Cardiac muscle cell (in vitro differentiated cells and primary cell): ENCODE measurements at places on chromosomes 12 and 14. TPM values are rescaled to one million over a fixed set of nuclear protein-coding genes. Genes with fewer than 3 reads are reported as not detected.

The TAS2R42 gene
- total RNA-seq: not detected in 2 replicates

DNA sequence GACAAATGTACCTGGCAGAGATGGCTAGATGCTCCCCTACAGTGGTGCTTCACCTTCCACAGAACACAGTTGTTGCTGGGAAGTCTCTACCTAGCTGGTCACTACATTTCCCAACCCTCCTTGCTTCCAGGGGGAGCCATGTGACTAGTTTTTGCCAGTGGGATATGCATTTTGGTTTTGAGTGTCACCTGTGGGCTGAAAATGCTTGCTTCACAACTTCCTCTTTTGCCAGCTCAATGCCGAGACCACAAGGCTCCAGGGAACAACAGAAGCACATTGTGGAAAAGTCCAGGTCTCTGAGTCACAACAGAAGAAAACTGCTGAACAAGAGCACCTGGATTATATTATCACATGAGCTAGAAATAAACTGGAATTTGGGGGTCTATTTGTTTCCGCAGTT is 48.5 kb upstream of the ARHGAP5 start:
- DNase-seq: peak; percentile 55

GRCh38 chr12:6123258-6123657 is 1.2 kb downstream of the VWF start:
- no peak for DNase-seq

DNA sequence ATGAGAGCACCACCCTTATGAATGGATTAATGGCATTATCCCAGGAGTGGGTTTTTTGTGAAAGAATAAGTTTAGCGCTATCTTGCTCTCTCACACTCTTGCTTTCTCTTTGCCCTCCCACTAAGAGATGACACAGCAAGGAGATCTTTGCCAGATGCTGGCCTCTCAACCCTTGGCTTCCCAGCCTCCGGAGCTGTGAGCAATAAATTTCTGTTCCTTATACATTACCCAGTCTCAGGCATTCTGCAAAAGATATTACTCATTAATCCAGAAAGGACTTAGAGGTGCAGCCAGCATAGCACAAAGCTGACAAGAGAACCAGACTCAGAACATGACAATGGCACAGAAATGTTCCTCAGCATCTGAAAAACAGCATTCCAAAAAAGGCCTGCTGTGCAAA is 190.6 kb downstream of the ITPR2 start:
- DNase-seq: peak; percentile 13

DNA sequence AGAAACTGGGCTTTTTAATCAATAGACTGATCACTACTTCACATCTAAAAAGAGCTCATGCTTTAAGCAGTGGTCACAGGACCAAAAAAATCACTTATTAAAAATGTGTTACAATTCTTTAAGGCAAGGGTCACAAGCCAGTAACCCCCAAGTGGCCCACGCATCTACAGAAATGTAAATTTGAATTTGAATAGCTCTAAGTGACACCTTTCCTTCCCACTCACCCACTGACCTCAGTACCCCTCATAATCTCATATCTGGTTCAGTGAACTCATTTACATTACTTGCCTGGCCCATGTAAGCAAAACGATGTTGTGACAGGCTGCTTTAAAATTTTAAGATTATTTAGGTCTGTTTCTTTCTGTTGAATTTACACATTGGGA is 27.4 kb downstream of the NELL2 start:
- no peak for DNase-seq

DNA sequence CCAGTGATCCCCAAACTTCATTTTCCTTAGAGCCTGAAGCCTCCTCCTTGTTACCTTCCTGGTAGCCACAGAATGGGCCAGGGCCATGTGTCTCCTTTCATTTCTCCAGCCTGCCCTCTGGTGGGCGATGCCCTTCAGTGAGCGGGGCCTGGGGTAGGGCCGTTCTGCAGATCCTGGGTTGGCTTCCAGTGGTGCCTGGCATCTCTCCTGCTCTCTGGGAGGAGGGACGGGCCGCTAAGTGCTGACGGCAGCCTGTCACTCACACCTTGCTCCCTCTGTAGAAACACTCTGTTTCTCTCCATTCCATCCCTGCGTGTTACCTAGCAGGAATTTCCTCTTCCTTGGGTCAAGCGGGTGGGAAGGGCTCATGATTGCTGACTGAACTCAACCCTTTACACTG is 232.1 kb downstream of the CACNA1C start:
- DNase-seq: peak; percentile 91

GRCh38 chr14:34539407-34540180 is at the start of gene EAPP:
EAPP (minus strand) TSS chr14:34539701; CDS start chr14:34539628, 73 bp downstream.
- DNase-seq: peak; percentile 98

DNA sequence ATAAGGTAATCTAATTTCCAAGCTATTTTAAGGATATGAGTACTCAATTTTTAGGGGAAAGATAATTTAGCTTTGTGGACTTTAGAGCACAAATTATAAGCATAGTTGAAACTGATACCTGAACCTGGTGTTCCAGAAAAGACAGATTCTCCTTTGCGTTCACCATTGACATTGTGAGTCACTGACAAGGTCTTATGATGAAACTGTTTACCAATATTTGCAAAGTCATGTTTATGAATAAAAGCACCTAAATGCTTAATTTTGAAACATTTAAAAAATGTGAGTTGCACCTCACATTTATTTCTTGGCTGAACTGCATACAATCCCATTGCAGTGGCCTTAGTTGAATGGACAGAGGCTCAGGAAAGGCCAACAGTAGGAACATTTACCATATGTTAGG is 3.9 kb downstream of the BCAT1 start:
- DNase-seq: no peak

DNA sequence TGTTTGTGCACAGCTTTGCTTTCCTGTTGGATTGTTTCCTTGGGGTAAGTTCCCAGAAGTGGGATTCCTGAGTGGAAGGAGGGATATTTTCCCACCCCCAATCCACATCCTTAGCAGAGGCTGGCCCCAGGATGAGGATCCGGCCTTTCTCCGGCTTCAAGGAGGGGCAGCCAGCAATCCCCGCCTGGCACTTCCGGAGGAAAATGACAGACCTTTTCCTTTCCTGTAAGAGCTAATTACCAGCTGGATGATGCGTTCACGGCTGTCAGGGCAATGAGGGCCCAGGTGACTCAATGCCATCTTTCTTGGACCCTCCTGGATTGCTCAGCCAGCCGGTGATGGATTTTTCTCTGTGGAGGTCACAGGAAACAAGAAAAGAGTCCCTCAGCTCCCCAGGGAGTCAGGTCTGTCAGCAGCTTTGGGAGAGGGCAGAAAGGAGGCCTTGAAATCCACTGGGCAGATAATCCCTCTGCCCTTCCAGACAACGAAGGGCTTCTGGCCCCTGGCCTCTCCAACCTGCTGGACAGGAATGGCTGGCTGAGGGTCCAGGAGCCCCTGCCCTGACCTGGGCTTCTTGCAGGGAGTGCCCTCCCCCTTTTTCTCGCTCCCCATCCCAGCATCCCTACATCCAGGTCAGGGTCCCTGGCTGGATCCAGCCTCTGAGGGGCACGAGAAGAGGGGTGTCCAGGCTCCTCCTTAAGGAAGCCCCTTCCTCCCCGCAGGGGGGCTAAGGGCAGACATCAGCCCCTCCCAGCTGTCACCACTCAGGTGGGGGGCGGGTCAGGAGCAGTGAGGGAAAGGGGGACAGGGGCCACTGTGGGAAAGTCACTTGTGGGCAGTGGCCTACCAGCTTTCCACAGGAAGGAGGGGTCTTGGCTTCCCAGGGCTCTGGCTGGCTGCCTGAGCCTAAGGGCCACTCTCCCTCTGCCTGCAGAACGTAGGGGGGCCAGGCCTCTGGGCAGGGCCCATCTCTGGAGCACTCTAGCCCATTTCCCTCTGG is 16.1 kb upstream of the CCDC85C start:
- peak; percentile 51 for DNase-seq

- no peak for DNase-seq
These were observed 145.9 kb downstream of the PDZRN4 start for GRCh38 chr12:41333974-41334373.

- no peak for DNase-seq
These were observed 238.0 kb downstream of the C12orf42 start for GRCh38 chr12:103257763-103258162.

GRCh38 chr12:76307083-76307482 is 41.1 kb downstream of the BBS10 start:
- no peak for DNase-seq

DNA sequence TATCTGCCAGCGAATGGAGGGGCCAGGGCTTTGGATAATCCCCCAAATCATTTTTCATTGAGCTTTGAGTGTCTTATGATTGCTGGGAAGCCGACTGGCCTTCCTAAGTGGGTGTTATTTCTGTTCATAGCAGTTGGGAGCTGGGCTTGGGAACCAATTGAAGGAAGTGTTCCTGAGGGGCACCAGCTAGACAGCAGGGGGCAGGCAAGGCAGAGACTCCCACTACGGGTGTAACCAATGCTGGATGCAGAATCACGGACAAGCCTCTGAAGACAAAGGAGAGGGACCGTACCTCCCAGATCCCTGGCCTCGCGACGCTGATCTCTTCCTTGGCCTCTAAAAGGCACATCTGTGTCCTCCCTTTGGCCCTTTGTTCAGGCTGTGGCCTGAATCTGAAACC is 149.0 kb upstream of the PRMT8 start:
- peak; percentile 60 for DNase-seq

DNA sequence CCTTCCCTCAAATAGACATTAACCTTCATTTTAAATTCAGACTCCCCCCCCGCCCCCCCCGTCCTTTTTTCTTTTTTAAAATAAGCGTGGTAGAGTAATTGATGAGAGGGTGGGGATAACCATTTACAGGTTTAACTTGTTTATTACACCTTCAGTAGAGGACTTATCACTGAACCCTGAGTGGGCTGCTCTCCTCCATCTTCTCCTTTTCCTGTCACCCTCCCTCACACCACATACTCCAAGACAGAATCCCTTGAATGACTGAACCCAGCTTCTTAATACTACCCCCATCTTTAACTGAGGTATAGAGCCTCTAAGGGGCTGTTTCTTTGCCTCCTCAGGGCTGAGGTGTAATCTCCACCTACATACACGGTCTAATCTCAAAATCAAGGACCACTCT is 3.7 kb upstream of the IKZF4 start:
- DNase-seq: no peak

The OTOGL gene
- total RNA-seq: 8.0 and 15.0 TPM in 2 replicates

DNA sequence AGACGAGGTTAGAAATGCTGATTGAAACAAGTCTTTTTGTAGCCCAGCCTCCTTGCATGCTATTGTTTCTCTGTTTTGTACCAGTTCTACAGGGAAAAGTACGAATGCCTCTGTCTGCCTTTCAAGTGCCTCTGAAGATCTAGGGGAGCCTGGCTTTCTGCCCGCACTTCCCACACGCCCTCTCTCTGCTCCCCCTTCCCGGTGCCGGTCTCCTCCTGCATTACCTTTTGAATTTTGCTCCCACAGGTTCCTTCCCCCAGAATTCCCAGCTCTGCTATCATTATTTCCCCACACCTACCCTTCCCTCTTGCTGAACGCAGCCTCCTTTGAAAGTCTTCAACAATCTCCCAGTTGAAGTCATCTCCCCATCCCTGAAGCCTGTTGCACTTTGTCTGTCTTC is 689.7 kb downstream of the BCL11B start:
- no peak for DNase-seq

The IGFBP6 gene
- 58.9 and 105 TPM in 2 replicates for total RNA-seq

The IL26 gene
- total RNA-seq: not detected in 2 replicates

DNA sequence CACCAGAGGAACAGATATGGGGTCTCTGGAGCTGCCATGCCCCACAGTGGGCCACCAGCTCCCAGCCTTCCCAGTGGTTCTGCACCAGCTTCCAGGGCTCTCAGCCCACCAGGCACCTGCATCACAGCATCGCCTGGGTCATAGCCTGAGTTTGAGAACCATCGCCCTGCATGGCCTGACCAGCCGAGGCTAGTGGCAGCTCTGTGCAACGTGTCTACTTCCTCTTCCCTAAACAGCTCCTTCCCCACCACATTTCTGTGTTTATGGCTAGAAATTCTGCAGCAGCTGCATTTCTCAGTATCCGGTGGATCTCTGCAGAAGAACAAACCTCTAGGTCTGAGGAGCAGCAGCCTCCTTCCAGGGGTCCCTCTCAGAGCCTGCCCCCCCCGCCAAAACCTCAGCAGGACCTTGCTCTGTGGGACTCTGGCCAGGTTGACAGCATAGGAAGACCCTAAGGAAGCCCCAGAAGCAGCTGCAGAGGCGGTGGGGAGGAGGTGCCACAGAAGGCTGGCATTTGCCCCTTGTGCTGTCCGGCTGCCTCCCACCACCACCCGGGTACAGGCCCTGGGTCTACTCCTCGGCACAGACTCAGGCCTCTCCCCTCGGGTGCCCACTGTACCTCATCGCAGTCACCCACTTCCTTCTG is 47.7 kb downstream of the PSMA6 start:
- DNase-seq: no peak

DNA sequence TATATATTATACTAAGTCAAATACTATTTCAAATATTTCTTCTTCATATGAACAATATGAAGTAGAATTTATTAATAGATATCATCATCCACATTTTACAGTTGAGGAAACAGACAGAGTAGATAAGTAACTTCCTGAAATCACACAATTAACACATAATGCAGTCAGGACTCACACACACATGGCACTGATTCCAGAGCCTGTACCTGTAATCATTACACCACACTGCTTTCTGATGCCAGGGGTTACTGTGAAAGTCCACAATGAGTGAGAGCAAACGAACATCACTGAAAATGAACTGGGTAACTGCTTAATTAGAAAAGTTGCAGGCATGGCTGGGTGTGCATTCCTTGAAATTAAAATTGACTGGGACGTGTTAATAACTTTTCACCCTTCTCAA is 169.3 kb upstream of the IFNG-AS1 start:
- no peak for DNase-seq

The VRK1 gene
- total RNA-seq: 15.6 and 16.2 TPM in 2 replicates

The CLEC1B gene
- 0.95 and 1.2 TPM in 2 replicates for total RNA-seq

GRCh38 chr12:98955284-98955683 is 310.2 kb downstream of the APAF1 start:
- DNase-seq: peak; percentile 7

DNA sequence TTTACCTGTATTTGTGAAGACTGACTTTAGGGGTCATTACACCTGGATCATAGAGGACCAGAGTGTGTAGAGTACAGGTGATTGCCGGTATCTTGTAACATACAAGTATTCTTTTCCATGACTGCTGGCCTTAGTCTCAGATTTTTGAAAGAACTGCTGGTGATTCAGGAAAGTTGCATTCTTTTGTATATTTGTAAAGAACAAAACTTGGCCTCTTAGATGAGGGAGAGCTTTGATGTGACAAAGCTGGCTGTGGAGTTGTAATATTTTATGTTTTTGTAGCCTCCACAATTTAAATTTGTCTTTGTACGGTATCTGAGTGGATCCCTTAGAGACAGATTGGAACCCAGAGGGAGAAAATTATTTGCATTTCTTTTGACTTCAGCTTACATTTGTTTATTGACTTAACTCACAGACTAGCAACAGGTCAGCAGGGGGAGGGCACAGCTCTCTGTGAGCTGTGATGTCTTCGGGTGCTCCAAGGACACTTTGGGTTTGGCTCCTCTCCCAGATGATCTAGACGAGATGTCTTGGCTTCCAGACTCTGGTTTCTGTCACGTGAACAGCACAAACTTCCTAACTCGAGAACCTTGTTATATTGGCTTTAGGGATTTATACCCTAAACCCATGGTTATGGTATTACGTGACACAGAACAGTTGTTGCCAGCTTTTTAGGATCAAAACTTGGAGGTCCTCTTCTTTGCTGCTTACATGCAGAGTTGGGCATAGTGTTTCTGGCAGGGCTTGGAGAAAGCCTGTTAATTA is 65.9 kb downstream of the DAAM1 start:
- no peak for DNase-seq
